ENCODE measurements at places on chromosomes 5 and 9.

- DNase-seq, result peak; percentile 40
Observed at GRCh38 chr9:35732800-35733541, 505 bp downstream of the CREB3 start.

GRCh38 chr9:108257382-108257781, 598.4 kb downstream of the ACTL7B start:
- no peak for DNase-seq

- DNase-seq, result no peak
Observed at GRCh38 chr9:114327749-114328148, 1.9 kb upstream of the ORM2 start.

DNA sequence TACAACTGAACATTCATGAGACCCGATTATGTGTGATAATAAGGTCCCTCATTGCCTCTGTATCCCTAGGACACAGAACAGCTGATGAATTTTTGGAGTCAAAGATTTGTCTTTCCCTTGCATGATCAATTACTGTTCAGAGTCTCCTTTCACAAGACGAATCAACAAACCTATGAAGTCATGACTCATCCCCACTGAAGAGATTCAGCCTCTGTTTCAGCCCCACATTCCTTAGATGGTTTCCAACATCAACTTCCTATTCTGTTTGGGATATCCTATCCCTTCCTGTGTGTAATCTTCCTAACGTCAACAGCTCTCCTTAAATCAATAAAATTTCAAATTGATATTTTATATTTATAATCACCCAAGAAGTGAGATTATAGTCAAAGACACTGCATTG, 199.0 kb downstream of the DNAH5 start:
- no peak for DNase-seq

All from NCI-H1694 treated with DMSO at 0.1 percent for 48 hours (cell line).